ENCODE measurements at places on chromosomes 12 and 14.

- DNase-seq = no peak
Observed at GRCh38 chr14:74348735-74349463, 628 bp downstream of the VRTN start.

GRCh38 chr14:31139301-31139847, 68.2 kb downstream of the HECTD1 start:
- DNase-seq = no peak

DNA sequence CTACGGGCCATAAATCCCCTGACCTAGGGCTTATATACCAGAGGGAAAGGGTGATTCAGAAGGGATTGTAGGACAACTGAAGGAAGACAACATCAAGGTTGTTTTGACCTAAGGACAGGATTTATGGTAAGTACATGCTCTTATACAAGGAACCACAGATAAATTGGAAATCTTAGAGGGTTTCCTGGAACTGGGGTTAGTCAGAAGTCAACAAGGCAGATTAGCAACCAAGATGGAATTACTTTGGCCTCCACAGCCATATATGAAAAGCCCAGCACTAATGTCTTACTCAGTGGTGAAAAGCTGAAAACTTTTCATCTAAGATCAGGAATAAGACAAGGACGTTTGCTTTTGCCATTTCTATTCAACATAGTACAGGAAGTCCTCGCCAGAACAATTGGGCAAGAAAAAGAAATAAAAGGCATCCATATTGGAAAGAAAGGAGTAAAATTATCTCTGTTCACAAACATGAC, 5.4 kb downstream of the TMBIM4 start:
- DNase-seq = no peak

- DNase-seq = no peak
Observed at GRCh38 chr14:94313991-94314655, 9.0 kb downstream of the SERPINA6 start.

DNA sequence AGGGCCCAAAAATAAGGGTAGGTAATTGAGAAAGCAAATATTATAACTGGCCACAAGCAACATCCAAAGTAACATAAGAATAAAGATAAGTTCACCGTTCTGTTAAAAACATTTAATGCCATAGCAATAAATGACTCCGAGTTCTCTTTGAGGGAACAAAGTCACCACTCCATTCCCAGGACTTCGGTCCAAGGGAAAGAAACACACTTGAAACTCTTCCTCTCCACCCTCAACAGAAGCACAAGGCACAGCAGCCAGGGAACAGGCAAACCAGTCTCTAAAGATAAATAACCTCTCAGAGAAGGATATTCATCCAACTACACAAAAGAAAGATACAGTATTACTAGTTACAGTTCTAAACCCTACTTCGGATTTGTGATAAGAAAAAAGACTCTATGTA, 2.5 kb downstream of the SETD3 start:
- DNase-seq = no peak

Measured in KG1 (cell line).